A172 (cell line): ENCODE measurements at places on chromosomes 2 and 18. TPM values are rescaled to one million over a fixed set of nuclear protein-coding genes. Genes with fewer than 3 reads are reported as not detected.

The ABCG5 gene
- total RNA-seq: not detected in 2 replicates

The BCL2 gene
- 2.5 and 3.7 TPM in 2 replicates for total RNA-seq

The NEMP2 gene
- total RNA-seq: 7.4 and 19.8 TPM in 2 replicates

The MYCN gene
- not detected in 2 replicates for total RNA-seq

The GKN1 gene
- not detected in 2 replicates for total RNA-seq

The FHOD3 gene
- total RNA-seq: 13.0 and 19.3 TPM in 2 replicates

DNA sequence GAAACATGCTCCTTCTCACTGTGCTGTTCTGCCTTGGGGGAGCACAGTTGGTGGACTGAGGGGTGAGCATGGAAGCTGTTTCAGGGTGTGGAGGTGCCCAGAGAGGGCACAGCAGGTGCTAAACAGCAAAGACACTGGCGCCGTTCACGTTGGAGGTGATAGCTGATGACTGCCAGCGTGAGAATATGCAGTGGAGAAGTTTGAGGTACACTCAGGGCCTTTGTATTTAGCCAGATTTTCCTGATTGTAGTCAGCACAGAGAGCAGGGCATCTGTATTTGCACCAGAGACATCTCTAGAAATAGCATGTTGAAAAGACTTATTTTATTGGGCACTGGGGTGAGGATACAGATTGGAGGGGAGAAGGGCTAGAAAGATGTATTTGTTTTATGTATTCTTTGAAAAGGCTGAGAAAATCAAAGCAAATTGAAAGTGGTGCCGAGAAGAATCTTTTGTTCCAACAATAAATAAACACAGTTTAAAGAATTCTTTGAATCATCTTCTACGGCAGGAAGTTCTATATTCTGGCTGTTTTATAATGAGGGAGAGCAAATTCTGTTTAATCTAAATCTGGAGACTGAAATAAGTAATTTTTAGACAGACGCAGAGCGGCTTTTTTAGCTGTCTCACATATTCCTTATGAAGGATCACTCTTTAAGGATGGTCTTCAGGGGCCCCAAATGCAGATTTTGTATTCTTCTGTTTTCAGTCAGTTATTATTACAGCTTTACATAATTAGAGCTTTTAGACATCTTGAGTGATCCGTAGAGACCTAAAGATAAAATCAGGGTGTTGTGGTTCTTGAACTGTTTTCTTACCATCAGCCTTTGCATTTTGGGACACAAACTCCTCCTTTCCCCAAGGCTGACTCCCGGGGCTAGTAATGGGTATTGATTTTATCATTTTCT is 7.1 kb downstream of the ZNF532 start:
- no peak for DNase-seq

- DNase-seq: no peak
These were observed 394.2 kb downstream of the CDH19 start for GRCh38 chr18:66209656-66210055.

DNA sequence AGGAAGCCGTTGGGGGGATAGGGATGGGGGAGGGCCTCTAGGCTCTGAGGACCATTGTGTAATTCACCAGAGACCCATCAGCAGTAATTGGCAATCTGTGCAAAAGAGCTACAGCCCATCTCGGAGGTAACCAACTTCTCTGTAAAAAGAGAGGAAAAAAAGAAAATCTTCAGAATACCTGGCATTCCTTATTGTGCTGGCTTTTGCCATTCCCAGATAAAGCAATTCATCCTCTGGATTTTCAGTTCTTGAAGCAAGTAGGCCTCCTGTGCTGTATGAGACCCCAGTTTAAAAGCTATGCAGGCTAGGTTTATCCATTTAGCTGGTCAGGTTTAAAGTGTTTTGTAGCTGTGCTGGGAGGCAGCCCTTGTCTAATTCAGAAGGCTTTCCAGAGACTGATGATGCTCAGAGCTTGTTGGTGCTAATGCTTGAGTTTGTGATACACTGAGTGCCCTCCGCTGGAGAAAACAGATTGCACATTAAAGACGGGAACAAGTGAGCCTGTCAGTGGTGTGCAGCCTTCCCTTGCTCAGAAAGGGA is at the start of gene LRRTM4:
TSS of gene LRRTM4 (minus strand) at position 446 of the 540 bp plus-strand sequence.
- peak; percentile 25 for DNase-seq

DNA sequence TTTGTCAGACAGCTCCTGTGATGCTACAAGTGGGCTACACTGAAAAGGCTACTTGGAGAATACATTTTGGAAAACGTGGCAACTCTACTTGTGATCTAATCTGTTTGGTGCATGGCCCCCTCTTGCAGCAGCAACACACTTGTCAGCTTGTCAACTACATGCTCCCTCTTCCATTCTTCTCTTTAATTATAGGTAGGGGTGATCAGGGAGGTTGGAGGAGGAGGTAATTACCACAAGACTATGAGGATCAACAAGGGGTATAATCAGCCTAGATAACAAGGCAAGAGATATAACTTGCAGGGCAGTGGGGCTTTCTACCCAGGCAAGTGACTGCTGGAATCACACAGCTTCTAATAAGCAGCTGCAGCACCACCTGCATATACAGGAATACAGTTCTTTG is 104.9 kb downstream of the ACVR1 start:
- no peak for DNase-seq

GRCh38 chr2:30636311-30636710 is 170.9 kb downstream of the CAPN13 start:
- no peak for DNase-seq

- no peak for DNase-seq
These were observed 61.7 kb downstream of the INPP5D start for GRCh38 chr2:233121856-233122255.
